ENCODE measurements at places on chromosomes 16 and 17.

DNA sequence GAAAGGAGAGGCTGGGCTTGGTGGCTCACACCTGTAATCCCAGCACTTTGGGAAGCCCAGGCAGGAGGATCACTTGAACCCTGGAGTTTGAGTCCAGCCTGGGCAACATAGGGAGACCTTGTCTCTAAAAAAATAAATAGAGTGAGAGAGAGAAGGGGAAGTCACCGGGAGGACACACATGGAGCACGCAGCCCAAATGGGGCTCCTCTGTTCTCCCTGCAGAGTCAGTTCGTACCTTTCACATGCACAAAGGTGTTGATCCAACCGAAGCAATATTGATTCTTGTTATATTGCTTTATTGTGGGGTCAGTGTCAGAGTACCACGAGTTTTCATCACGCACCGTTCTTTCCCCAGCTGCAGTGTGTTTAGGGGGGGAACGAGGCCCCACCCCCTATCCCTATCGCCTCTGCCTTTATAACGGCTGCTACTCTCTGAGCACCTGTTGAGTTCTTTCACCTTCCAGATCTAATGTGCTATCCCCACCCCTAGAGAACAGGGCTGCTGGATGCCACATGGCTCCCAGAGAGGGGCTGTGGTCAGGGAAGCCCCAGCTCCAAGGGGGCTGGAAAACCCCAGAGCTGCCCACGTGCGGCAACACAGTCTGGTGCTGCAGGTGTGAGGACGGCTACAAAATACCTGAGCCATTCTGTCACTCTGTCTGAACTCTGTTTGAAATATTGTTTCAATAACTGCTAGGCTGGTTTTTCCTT, 1.0 kb upstream of the TMEM235 start:
- DNase-seq, result no peak

- no peak for DNase-seq
Measured at GRCh38 chr17:27423651-27424050, 32.6 kb upstream of the KSR1 start.

DNA sequence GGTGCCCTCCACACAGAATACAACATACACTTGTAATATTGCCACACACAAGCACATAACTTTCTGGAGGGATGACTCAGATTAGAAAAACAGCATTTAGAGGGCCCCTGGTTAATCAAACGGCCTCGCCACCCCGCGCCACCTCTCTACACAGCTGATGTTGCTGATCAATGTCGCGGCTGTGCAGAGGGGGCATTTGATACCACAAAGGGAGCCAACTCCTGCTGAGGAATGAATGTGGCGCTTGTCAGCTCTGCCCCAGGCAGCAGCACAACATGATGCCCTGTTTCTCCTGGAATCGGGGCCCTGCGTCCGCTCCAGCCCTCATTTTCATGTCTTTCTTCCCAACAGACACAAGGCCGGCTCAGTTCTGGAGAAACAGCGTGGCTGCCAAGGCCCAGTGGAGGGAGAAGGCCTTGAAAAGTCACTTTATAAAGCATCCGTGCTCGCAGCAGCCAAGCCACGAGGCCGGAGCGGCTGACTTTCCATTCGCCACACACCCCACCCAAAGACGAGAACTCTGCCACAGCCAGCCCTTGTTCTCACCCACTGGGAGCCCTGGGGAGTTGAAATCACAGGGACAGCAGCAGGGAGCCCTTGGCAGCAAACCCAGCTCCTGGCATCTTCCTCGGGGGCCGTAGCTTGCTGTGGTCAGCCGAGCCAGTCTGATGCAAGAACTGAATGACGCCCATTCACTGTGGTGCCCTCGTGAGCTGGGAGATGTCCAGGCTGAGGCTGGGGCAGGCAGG, 65.6 kb downstream of the XYLT1 start:
- no peak for DNase-seq

DNA sequence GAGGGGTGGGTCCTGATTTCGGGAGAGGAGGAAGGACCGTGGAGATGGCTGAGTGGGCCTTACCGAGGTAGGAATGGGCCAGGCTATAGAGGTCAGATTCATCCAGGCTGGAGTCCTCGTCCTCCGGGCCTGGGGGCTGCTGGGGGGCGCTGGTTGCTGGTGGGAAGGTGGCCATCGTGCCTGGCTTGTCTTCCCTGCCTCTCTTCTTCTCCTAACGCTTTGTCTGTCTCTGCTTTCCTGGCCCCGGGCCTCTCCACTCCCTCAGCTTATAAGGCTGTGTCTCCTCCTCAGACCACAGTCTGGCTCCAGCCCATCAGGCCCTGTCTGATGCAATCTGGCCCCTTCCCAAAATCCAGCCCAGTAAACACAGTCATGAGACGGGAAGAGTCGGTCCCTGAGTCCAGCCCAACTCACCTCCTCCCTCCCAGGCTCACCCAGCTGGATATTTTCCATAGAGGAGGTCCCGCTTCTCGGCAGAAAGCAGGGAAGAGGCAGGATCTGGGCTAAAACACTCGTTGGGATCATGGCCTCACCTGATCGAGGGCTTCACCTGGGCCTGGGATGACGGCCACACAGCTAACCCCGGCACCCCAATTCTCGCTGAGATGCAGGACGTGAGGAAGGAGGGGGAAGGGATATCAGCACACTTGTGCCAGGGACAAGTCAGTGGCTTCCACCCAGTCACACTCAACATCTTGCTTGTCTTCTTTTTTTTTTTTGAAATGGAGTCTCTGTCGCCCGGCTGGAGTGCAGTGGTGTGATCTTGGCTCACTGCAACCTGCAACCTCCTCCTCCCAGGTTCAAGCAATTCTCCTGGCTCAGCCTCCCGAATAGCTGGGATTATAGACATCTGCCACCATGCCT, at the start of gene NUPR1:
Gene NUPR1 (minus strand): TSS at position 242 of the 864 bp plus-strand sequence. CDS start 67 bp downstream, at position 175.
- peak; percentile 97 for DNase-seq

GRCh38 chr17:2850991-2851390, 54.8 kb downstream of the RAP1GAP2 start:
- no peak for DNase-seq

DNA sequence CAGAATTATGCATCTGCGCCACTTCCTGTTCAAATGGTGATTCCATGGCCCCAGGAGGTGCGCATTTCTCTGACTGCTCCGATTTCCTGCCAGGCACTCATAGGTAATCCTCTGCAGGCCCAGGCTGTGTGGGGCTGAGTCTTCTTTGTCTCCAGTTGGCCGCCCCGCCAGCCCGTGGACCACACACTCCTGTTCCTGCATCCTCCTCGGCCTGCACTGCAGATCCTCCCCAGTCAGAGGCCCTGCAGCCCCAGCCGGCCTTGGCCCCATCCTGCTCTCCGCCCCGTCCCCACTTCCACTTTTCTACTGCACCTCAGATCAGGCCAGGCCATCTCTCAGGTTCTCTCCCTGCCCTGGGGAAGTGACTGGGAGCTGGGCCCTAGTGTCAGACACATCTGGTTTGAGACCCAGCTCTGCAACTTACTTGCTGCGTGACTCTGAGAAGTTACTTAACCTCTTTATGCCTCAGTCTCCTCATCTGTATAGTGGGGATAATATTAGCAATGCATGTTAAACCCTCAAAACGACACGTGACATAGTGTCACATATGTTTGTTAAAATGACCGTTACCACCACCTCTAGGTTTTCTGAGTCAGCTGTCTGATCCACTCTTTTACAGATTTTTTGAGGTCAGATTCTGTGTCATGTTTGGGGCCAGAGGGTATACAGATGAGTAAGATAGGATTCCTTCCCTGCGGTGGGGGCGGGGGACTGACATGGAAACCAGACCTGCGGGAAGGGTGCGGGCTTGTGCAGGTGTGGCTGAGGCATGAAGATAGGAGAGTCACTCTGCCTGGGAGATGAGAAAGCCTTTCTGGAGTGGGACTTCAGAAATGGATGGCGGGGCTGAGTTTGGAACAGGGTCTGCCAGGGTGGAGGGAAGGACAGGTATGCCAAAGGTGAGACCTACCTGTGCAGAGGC, 12.8 kb downstream of the RAB11FIP4 start:
- no peak for DNase-seq

DNA sequence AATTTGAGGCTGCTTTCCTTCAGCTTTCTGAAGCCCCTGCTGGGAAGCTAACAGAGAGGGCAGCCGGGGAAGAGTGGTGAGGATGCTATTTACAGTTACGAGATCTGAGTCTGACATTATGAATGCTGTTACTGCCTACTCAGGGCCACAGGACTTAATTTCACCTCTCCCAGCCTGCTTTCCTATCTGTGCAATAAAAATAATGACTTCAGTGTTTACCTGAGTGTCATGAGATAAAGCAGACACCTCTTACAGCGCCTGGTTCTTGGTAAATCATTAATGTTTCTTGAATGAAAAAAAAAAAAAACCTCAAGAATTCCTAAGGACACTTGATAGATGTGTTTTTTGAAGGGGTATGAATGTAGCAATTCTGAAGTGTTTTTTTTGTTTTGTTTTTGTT, 24.2 kb upstream of the CPHXL start:
- no peak for DNase-seq

GRCh38 chr17:54196751-54197150, 374.0 kb downstream of the KIF2B start:
- no peak for DNase-seq

- DNase-seq, result no peak
Measured at GRCh38 chr16:30077656-30078055, 1.9 kb downstream of the PPP4C start.

DNA sequence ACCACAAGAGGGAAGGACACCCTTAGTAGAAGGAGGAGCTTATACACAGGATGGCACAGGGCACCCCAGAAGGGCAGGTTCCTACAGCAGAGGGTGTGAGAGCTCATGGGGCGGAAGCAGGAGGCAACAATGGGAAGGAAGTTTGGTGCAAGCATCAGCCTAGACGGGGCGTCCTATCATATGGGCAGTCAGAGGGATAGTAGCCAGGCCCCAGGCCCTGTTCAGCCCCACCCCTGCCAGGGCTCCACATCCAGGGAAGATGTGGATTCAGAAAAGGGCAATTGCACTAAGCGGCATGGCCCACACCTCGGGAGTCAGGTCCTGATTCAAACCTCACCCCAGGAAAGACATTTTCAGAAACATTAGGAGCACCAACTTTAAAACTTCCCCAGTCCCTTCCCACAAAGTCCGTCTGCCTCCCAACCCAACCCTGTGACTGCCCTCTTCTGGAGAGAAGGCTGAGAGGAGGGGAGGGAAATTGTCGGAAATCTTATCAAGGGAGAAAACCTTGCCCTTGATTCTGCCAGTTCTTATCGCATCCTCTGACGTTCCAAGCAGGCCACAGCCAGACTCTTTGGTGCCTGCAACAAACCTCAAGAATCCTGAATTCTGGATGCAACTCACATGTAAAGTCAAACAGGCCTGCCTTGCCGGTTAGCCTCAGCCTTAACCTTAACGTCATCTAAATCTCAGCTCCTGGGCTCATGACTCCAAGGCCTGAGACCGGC, 198.8 kb upstream of the CDH5 start:
- no peak for DNase-seq

GRCh38 chr17:55224746-55225145, 40.0 kb upstream of the HLF start:
- DNase-seq, result no peak

GRCh38 chr17:30170415-30170987, 53.9 kb downstream of the NSRP1 start:
- DNase-seq, result no peak

DNA sequence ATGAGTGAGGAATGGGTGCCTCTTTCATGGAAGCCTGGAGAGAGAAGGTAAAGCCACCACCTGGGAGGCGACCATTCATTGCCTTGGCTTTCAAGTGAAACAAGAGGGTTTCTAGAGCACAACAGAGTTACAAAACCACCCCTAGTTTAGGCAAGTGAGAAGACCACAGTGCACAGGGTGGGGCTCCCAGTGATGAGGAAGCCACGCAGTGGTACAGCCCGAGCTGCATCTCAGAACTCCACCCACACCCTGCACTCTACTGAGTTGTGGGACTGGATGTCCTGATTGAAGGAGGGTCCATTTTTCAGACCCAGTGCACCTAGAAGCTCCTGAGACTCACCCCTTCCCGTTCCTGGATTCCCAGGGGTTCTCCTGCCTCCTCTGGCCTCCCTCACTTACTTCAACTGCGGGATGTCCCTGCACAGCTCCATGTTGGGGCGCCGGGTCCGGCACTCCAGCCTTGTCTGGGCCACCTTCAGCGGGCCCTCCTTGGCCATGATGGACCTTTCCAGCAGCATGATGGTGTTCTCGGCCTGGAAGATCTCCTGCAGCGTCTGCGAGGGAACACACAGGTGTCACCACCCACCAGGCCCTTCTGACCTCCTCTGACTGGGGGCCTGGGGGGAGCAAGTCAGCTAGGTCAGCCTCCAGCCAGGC, 55.1 kb upstream of the EMP2 start:
- DNase-seq, result no peak

DNA sequence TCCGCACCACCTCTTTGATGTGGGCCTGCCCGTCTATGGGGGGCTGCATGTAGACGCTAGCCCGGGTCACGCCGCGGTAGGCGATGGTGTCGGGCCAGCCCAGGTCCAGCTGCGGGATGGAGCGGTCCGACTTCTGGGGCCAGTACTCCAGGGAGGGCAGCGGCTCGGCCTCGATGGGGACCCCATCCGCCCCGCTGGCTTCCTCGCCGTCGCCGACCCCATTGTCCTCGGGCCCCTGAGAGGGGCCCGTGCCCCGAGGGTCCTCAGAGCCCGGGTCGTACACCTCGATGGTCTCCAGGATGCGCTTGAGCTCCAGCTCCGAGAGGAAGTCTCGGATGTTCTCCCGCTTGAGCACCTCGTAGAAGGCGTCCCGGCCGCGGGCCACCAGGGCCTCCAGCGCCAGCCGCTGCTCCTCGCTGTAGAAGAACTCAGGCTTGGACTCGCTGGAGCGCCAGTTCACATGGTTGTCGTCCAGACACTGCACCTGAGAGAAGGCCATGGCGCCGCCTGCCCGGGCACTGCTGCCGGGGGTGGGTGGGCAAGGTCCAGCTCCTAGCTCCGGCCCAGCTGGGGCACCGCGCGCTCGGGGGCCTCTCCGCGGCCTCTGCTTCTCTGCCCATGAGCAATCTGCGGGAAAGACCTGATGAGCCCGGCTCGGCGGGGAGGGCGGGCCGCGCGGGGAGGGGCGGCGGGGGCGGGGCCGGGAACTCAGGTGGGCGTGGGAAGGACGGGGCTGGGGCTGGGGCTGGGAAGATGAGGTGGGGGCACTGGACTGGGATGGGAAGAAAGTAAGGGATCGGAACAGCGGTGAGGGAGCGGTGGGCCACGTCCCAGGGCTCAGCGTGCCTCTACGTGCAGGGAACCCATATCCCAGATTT, 782 bp downstream of the FAM83G start:
- DNase-seq, result peak; percentile 57

DNA sequence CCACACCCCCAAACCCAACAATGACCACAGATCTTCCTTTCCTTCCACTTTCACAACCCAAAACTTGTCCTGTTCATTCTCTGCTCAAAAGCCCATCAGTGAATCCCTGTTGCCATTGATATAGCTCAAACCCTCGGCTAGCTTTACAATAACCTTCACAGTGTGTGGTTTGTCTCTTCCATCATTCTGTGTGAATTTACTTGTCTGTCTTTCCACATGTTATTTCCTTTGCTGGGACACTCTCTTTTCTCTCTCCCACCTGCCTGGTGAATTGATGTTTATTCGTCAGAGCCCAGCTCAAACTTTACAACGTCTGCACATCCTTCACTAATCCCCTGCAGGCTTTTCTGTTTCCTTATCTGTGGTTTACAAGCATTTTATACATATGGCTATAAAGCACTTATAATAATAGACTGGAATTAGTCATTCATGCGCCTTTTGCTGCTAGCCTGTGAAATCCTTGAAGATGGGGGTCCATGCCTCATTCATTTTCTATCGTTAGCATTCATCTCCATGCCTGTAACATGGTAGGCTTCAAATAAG, 114.4 kb downstream of the CDH13 start:
- no peak for DNase-seq

GRCh38 chr17:74394275-74394950, 27.1 kb downstream of the GPR142 start:
- no peak for DNase-seq
